ENCODE measurements at places on chromosomes 7 and 10.

GRCh38 chr10:51137756-51138529, 63.7 kb downstream of the PRKG1 start:
- no peak for DNase-seq

DNA sequence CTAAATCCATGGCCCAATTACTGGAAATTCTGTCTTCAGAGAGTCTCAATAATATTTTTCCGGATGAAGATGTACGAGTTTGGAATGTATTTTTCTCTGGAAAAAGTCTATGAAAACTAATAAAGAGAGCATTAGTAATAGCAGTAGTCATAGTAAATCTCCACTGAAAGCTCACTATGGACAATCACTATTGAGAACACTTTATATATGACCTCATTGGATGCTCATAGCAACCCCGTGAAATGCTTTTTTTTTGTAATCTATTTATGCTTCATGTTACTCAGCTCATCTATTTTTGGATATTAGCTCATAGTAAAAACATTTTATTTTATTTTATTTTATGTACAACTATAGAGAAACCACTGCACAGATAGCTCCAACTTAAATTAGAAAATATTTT, 94.3 kb upstream of the MYO3A start:
- DNase-seq: no peak

DNA sequence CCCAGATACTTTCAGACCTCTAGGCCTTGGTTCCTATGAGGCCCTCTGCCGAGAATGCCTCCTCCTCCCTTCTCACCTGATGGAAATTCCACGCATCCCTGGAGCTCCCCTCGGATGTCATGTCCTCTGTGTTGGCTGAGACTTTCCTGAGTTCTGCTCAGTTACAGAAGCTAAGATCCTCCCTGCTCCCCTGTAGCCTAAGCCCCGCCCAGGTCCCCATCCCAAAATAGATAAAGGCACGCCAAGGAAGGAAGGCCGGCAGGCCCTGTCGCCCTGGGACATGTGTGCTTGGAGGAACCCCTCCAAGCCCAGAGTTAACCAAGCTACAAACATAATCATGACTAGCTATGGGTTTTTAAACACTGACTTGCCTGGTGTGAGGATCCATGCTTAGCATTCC, 123.5 kb downstream of the SORBS1 start:
- DNase-seq: no peak

DNA sequence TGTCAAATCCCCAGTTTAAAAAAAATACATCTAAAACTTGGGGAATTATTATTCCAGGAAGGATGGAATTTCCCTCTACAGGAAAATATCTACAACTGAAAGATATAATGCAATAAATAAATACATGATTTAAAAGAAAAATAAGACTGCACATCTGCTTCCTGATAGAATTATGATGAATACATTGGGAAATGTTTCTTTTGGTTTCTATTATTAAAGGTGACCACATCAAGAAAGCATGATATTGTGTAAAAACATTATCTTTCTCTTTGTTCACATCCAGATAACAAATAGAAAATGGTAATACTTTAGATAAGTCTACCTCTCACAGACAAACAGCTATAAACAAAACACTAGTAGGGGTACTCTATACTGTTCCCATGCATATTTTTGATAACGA, 19.2 kb downstream of the SEMA3D start:
- DNase-seq: no peak

DNA sequence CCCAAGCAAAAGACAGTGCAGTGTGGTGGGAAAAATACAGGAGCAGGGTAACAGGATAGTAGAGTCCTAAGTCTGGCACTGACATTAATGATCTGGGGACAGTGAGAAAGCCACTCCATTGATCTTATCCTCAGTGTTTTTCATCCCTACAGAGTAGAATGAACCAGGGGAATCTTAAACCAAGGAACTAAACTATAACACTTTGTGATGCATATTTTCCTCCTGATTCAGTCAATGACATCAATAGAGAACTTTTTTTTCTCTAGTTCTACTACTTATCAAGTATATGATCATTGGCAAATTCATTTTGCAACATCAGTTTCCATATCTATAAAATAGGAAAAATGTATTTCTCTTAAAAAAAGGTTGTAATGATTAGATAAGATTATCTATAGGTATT, 151.1 kb downstream of the TMEM26 start:
- no peak for DNase-seq
